ENCODE measurements at places on chromosomes 1 and 21.

DNA sequence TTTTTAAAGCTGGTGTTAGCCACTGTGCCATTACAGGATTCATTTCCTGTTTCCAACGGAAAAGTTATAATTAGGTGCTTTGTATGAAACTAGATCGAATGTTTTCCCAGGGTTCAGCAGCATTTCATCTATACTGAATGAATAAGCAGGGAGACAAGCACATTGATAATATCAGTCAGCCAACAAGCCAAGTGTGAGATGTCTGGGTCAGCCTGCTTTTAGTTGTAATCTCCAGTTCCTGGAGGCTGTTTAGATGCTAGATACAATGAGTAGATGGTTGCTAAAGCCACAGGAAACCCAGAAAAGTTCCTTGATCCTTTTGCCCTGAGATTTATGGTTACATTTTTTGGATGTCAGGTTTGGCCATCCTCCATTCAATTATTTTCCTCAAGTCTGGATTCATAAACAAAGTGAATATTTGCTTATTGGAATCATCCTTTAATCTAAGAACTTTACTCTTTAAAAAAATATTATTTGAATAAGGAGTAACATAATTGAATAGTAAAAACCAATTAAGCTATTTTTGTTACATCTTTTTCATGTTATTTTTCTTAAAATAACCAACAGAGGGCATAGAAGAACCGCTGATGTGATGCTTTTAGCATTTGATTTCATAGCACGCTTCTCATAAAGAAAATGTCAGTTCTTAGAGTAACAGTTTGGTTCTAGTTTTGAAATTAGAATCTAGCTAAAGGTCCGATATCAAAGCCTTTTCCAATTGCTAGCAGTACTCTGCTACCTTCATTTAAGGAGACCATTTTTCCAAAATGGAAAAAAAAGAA is 76.6 kb downstream of the HSPA13 start:
- DNase-seq = no peak

- DNase-seq = no peak
Measured at GRCh38 chr1:110466646-110467280, 15.8 kb downstream of the PROK1 start.

- DNase-seq = no peak
Measured at GRCh38 chr1:172003766-172004530, 162.7 kb downstream of the DNM3 start.

GRCh38 chr1:168676029-168676812 is 52.8 kb downstream of the DPT start:
- no peak for DNase-seq

GRCh38 chr21:43790010-43790524 is 690 bp downstream of the RRP1 start:
- no peak for DNase-seq
